ENCODE measurements at places on chromosomes 2 and 18.

GRCh38 chr18:9097349-9097748 is 5.2 kb upstream of the NDUFV2 start:
- DNase-seq, result no peak

- no peak for DNase-seq
Measured at GRCh38 chr2:225456619-225457260, 57.2 kb downstream of the NYAP2 start.

GRCh38 chr2:200786826-200787225 is 24.9 kb upstream of the BZW1 start:
- DNase-seq, result no peak

DNA sequence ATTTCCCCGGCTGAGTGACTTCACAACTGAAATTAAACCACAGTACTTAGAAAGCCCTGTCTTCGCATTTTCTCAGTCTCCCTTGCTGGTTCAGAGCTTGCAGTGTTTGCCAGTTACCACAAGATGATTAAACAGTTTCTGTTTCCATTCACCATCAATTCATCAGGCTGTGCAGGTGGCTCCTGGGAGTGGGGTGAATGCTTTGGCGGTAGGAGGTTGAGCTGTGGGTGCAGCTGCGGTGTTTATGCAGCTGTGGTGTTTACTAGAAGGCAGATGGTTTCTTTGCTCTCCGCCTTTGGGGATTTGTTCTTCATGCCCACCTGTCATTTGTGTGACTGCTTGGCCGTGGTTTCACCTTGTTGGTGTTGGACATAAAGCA is 16.1 kb downstream of the ACOXL start:
- no peak for DNase-seq

GRCh38 chr2:112812318-112813267 is 24.0 kb downstream of the IL1B start:
- DNase-seq, result no peak

DNA sequence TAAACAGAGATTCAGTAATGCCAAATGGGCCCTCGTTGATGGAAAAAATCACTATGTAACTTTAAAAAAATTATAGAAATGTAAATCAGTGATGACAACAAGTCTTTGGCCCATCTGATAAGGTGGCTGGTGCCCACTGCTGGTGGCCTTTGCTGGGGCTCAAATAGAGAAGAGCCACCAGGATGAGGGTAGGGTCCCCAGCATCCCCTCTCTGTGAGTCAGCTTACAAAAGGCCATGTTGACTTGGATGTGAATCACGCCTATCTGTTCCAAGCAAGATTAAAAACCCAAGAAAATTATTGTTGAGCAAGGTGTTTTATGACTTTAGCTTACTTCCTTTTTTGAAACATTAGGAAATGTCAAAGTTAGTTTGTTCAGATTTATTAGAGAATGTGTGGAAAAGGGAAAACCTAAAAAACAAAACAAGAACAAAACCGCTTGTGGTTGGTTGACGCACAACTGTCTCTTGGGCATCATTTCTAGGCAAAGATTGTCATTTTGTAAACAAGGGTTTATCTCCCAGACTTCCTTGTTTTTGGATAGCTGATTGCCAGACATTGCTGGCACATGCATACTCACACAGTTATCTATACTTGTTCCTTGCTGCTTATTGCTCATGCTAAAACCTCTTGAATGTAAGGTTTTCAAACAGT is 53.7 kb upstream of the ZNF396 start:
- no peak for DNase-seq

DNA sequence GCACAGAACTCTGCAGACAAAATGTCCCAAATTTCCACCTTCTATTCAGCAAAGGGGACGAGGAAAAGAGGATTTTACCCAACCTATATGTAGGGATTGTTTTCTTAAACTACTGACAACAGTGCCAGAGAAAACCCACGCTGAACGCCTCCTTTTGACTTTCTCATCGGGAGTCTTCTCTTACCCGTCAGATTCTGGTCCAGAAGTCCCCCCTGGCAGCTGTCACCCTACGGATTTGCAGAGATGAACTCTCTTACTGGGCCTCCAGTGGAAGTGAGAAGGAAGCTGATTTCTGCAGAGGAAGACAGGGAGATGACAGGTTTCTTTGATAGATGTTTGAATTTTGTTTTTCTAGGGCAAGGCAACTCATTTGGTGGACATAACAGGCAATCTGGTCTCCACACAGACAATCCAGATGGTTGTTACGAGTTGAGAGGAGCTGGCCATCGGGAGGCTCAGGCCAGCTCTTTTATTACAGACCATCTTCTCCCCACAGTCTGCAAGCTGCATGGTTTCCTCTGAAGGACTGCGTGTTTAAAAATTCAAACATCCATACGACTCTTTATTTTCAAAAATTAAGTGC is 804.3 kb downstream of the RNF144A start:
- DNase-seq, result no peak

DNA sequence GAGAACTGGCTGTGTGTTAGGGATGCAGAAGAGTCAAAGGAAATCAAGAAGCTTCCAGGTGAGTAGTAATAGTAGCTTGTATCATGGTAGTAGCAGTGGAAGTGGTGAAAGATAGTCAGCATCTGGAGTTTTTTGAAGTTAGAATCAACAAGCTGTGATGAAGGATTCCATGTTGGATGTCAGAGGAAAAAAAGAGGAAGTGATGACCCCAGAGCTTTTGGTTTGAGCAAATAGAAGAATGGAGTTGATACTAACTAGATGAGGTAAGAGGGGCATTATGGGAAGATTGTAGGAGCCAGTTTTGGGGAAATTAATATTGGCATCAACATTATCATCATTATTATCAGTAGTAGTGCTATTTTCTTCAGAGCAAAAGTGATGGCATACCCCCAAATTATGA is 542.2 kb downstream of the XIRP2 start:
- DNase-seq, result no peak

GRCh38 chr18:75207310-75208154 is 1.4 kb downstream of the PTGR3 start:
- DNase-seq, result no peak

DNA sequence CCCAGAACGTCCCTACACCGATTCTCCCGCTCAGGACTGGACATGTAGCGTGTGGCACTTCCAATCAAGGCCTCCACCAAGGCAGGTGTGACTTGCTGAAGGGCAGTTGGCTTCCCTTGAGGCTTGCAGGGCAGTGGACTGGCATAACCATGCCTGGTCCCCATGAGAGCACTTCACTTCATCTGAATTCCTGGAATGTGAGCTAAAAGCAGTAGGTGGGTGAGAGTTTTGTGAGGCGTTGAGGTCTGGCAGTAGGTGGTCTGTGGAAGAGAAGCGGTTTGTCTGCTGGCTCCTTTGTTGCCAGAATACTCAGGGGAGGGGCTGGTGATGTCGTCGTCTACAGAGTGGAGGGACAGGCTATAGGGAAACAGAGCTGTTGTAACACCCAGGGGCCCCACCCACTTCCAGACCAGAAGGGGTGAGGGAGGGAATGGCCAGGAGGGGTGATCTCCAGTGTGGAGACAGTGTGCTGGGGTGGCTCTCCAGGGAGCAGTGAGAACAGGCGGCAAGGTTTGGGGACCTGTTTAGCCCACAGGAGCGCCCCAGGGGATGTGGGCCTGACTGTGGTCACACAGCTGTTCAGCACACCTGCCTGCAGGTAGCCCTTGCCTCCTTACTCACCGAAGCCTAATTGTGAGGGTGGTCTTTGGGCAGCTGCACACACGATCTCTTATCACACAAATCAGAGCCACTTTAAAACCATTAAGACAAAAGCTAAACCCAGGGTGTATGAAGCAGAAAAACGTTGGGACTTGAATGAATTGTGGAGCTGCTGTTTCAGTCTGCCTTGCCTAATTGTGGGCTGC is 21.5 kb upstream of the ALKAL2 start:
- no peak for DNase-seq
